ENCODE measurements at places on chromosomes 1 and 21. TPM values are rescaled to one million over a fixed set of nuclear protein-coding genes. Genes with fewer than 3 reads are reported as not detected.

WDR77 gene
- total RNA-seq: 33.4 TPM

CELA3A gene
- total RNA-seq: not detected

GBP4 gene
- not detected for total RNA-seq

ACOT11 gene
- 0.30 TPM for total RNA-seq

WNT4 gene
- total RNA-seq: not detected

PCNX2 gene
- 23.9 TPM for total RNA-seq

ZNF593OS gene
- 0.41 TPM for total RNA-seq

TNFRSF4 gene
- total RNA-seq: not detected

LIN28A gene
- total RNA-seq: not detected

TENT5C gene
- under 0.01 TPM for total RNA-seq

CD52 gene
- total RNA-seq: 0.41 TPM

CFAP107 gene
- total RNA-seq: not detected

TSSK3 gene
- 1.5 TPM for total RNA-seq

HHAT gene
- total RNA-seq: 6.3 TPM

ADAMTS5 gene
- total RNA-seq: 0.15 TPM

TMEM52 gene
- total RNA-seq: 1.2 TPM

TCP10L gene
- 1.3 TPM for total RNA-seq

LCE3D gene
- total RNA-seq: not detected

SAMD13 gene
- 0.61 TPM for total RNA-seq

PRKCZ gene
- total RNA-seq: 40.1 TPM

ARID1A gene
- 45.4 TPM for total RNA-seq

CAPZA1 gene
- 168 TPM for total RNA-seq

GABPB2 gene
- 8.9 TPM for total RNA-seq

SYNC gene
- total RNA-seq: 8.9 TPM

TSPAN1 gene
- 1.3 TPM for total RNA-seq

NGF gene
- not detected for total RNA-seq

GBP3 gene
- 1.1 TPM for total RNA-seq

PM20D1 gene
- total RNA-seq: not detected

DMRTA2 gene
- total RNA-seq: 0.24 TPM

MORC3 gene
- 17.4 TPM for total RNA-seq

CNIH3 gene
- total RNA-seq: 11.2 TPM

B3GALT6 gene
- 28.7 TPM for total RNA-seq

TADA1 gene
- 13.7 TPM for total RNA-seq

SLC25A44 gene
- total RNA-seq: 28.2 TPM

OR6N1 gene
- not detected for total RNA-seq

CGN gene
- total RNA-seq: 1.0 TPM

PPM1J gene
- total RNA-seq: 0.74 TPM

S100A14 gene
- 1.8 TPM for total RNA-seq

WDR64 gene
- not detected for total RNA-seq

WNT9A gene
- total RNA-seq: 0.83 TPM

C4BPA gene
- not detected for total RNA-seq

OR2L2 gene
- total RNA-seq: 0.29 TPM

MAP1LC3C gene
- 0.24 TPM for total RNA-seq

RYR2 gene
- 8.0 TPM for total RNA-seq

KLHL12 gene
- total RNA-seq: 31.4 TPM

KRTAP12-2 gene
- total RNA-seq: not detected

SH2D1B gene
- 3.0 TPM for total RNA-seq

AMY1A gene
- total RNA-seq: not detected
